Endothelial cell of umbilical vein (primary cell): ENCODE measurements at places on chromosomes 7 and 10. TPM values are rescaled to one million over a fixed set of nuclear protein-coding genes. Genes with fewer than 3 reads are reported as not detected.

Gene ZNF239
- total RNA-seq = 0.44 and 0.51 TPM in 2 replicates

Gene SPAM1
- not detected in 2 replicates for total RNA-seq

Gene NPTX2
- total RNA-seq = 0.42 and 0.53 TPM in 2 replicates

Gene DLX5
- total RNA-seq = not detected in 2 replicates

Gene NPSR1
- not detected in 2 replicates for total RNA-seq

Gene FAM25C
- not detected in 2 replicates for total RNA-seq

Gene AZGP1
- total RNA-seq = not detected in 2 replicates

GRCh38 chr7:23165316-23165715, 16.5 kb upstream of the NUP42 start:
- no peaks in the 10 kb centered on the region for H3K27me3 ChIP-seq
- peaks cover 12% of the 10 kb centered on the region for H3K4me1 ChIP-seq
- no peaks in the 10 kb centered on the region for H3K36me3 ChIP-seq
- no peak overlapping the region for H3K4me3 ChIP-seq
- DNase-seq = no peak

- H3K36me3 ChIP-seq = no peaks in the 10 kb centered on the region
- no peaks in the 10 kb centered on the region for H3K27me3 ChIP-seq
These were observed 84.7 kb upstream of the C1QL3 start for GRCh38 chr10:16606421-16606820.

DNA sequence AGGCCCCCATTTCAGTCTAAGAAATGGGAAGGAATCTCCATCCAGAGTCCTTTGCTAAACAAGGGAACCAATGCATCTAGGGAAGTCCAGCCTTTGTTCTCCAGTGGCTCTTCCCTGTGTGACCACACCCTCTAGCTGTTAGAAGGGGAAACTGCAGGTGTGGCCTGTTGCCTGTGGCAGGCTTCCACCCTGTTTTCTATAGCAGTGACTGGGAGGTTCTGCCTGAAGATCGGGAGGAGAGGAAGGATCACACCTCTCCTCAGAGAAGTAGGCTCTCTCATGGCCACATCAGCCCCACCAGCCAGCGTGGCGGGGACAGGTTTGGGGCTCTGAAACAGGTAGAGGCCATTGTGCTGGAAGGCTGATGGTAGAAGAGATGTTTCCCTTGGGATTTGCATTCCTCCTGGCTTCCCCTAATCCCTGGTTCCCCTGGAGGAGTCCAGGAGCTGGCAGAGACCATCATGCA, 47.7 kb upstream of the TRIM8 start:
- H3K4me1 ChIP-seq = peaks cover 64% of the 10 kb centered on the region
- H3K27me3 ChIP-seq = no peaks in the 10 kb centered on the region
- no peaks in the 10 kb centered on the region for H3K36me3 ChIP-seq
- peak overlapping the region; percentile 92 for H3K27ac ChIP-seq
- DNase-seq = peak; percentile 74

DNA sequence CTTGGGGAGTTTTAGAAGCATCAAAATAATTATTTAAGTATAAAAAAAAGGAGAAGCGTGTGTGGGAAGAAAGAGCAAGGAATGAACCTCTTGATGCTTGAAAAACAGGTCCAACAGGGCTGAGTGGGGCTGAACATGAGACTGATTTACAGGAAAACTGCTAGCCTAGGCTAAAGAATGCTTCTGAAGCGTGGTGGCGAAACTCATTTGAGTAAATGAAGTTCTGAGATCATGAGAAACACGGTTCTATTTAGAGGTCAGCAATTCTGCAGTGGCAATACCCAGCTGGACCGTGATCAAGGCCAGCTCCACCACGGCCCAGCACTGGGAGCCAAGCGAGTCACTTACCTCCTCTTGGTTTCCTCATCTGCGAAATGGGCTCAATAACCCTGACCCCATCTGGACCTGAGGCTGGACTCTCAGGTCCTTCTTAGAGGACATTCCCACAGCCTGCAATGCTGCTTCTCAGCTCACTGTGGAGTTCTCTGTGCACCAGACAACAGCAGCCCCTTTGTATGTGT, 140.1 kb upstream of the ADAM12 start:
- H3K4me1 ChIP-seq = no peaks in the 10 kb centered on the region
- DNase-seq = no peak
- H3K27me3 ChIP-seq = no peaks in the 10 kb centered on the region
- no peak overlapping the region for H3K27ac ChIP-seq
- H3K4me3 ChIP-seq = no peak overlapping the region

GRCh38 chr10:121185816-121186455, 334.8 kb downstream of the WDR11 start:
- no peak for DNase-seq
- no peak overlapping the region for H3K27ac ChIP-seq
- no peaks in the 10 kb centered on the region for H3K27me3 ChIP-seq
- no peaks in the 10 kb centered on the region for H3K4me1 ChIP-seq
- no peaks in the 10 kb centered on the region for H3K36me3 ChIP-seq

DNA sequence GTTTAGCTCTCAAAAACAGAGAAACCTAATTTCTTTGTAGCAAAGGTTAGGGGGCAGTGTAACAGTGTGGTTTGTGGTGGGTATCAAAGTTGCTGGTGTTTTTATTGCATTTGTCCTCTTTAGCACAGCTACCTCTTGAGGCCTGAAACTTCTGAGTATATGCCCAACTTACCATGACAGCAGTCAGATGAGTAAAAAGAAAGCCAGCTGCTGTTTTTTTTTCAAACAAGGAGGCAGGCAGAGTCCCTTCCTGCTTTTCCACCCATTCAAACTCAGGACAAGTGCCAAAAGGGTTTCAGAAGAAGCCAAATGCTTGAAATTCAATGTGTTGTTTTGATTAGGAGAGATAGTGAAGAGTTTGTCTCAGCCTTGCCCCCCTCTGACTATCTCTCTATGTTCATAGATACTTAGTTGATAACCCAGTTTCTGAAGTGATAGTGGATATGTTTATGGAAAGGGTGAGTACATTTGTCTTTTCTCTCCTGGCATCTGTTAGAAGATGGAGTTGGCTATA, 23.1 kb downstream of the GBF1 start:
- H3K27me3 ChIP-seq = no peaks in the 10 kb centered on the region
- H3K4me1 ChIP-seq = peaks cover 7% of the 10 kb centered on the region
- H3K36me3 ChIP-seq = peaks cover 2% of the 10 kb centered on the region
- no peak overlapping the region for H3K4me3 ChIP-seq

DNA sequence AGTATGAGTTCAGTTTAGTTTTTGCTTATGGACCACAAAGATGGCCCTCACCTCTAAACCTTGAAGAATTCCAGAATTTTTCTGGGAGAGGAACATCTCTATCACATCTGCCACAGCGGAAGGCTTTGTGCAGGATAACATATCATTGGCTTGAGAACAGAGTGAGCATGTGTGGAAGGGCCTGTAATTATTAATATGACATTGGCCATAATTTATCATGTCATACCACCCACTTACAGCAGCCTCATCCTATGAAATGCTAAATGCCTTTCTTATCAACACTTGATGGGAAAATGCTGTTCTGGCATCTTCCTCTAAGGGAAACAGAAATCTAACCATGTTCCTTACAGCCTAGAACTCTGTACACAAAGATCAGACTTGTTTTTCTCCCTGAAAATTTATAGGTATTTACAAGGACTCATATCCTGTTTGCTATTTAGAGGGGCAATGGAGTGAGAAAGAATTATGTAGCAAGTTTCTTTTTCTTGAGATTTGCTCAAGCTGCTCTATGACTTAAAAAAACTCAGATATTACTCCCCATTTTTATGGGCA, 817.3 kb downstream of the LRMDA start:
- no peak overlapping the region for H3K27ac ChIP-seq
- H3K4me3 ChIP-seq = no peak overlapping the region
- no peaks in the 10 kb centered on the region for H3K36me3 ChIP-seq

DNA sequence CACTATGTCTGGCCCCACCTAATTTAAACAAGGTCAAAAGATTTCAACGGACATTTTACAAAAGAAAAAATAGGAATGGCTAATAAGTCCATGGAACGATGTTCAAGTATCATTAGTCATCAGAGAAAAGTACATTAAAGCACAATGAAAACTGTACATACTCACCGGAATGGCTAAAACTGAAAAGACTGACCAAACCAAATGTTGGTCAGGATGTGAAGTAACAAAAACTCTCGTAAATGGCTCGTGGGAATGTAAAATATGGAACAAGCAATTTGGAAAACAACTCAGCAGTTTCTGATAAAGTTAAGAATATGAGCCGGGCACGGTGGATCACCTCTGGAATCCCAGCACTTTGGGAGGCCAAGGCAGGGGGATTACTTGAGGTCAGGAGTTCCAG, 65.7 kb upstream of the PARD3 start:
- no peaks in the 10 kb centered on the region for H3K4me1 ChIP-seq
- H3K27me3 ChIP-seq = peaks cover 6% of the 10 kb centered on the region
- H3K4me3 ChIP-seq = no peak overlapping the region
- no peaks in the 10 kb centered on the region for H3K36me3 ChIP-seq
- H3K27ac ChIP-seq = no peak overlapping the region

- no peak overlapping the region for H3K27ac ChIP-seq
- DNase-seq = no peak
- H3K4me3 ChIP-seq = no peak overlapping the region
- H3K27me3 ChIP-seq = no peaks in the 10 kb centered on the region
- H3K4me1 ChIP-seq = no peaks in the 10 kb centered on the region
- H3K36me3 ChIP-seq = no peaks in the 10 kb centered on the region
These were observed 39.9 kb upstream of the NRBF2 start for GRCh38 chr10:63093227-63093626.

- H3K36me3 ChIP-seq = no peaks in the 10 kb centered on the region
- no peaks in the 10 kb centered on the region for H3K4me1 ChIP-seq
- no peak overlapping the region for H3K27ac ChIP-seq
- no peak overlapping the region for H3K4me3 ChIP-seq
- DNase-seq = no peak
These were observed 89.4 kb downstream of the PARP12 start for GRCh38 chr7:139973101-139974050.

DNA sequence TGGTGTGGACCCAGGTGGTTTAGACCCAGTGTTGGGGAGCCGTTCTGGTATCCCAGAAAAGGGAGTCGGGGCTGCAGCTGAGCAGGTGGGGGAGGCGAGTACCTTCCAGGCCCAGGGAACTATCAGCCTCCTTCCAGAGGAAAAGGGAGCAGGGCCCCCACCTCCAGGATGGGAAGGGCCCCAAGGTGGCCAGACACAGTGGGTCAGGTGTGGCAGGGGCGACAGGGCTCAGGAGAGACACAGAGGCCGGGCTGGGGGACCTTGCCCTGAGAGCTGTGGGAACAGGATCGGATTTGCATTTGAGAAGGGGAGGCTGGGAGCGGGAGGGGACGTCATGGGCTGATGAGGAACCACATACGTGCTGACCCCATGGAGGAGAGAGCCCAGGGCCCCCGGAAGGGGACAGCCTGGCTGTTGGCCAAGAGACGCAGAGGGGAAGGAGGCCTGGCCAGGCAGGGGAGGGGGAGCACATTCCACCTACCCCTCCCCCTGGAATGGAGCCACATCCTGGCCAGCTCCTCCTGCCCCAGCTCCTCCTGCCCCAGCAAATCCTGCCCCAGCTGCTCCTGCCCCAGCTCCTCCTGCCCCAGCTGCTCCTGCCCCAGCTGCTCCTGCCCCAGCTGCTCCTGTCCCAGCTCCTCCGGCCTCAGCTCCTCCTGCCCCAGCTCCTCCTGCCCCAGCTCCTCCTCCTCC, 9.7 kb upstream of the TTYH3 start:
- no peak overlapping the region for H3K4me3 ChIP-seq
- H3K27ac ChIP-seq = no peak overlapping the region
- H3K4me1 ChIP-seq = peaks cover 20% of the 10 kb centered on the region

- no peak overlapping the region for H3K4me3 ChIP-seq
- peak; percentile 95 for DNase-seq
- H3K27me3 ChIP-seq = no peaks in the 10 kb centered on the region
- no peaks in the 10 kb centered on the region for H3K36me3 ChIP-seq
These were observed 18.5 kb upstream of the SERPINE1 start for GRCh38 chr7:101108330-101108857.

DNA sequence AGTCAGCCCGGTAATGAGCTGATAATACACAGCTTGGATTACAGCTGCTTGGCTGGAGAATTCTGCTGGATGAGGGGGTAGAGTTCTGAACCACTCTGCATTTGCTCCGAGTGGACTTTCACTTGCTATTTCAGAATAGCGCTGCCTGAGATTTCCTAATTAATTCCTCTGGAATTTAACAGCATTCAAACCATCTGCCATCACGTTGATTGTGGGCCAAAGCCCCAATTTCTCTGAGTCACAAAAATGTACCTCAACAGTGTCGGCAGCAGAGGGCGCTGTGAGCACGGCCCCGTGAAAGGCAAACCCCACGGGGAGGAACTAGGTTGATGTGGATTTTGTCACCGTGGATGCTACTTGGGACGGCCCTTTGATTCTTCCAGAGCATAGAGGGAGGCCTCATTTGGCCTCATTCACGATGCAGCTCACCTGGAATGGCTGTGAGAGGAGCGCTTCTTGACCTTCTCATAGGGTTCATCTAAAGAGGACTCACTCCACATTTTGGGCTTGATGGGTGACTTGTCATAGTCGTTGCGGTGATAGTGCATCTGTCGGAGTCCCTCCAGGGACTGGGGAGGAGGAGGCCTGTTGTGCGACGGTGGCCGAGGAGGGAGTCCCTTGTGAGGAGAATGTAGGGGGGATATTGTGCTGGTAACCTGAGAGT, 73.3 kb downstream of the PRPF18 start:
- H3K27me3 ChIP-seq = no peaks in the 10 kb centered on the region
- peak overlapping the region; percentile 16 for H3K27ac ChIP-seq
- no peak overlapping the region for H3K4me3 ChIP-seq
- H3K4me1 ChIP-seq = peaks cover 13% of the 10 kb centered on the region
- DNase-seq = peak; percentile 59

DNA sequence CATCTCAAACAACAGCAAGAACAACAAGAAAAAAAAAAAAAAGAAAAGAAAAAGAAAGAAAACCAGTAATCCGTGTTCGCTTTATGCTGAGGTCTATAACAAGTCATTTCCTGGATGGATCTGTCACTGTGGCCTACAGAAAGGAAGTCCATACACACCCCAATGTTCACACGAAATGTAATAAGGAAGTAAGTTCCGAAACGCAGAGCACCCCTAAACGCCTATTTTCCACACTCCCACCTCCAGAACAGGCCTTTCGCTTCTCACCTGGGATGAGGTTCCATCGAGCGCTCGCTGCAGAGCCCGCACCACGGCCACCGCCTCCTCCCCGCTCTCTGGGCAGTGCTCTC, 735 bp downstream of the ZNF394 start:
- peaks cover 16% of the 10 kb centered on the region for H3K4me1 ChIP-seq
- H3K36me3 ChIP-seq = peaks cover 8% of the 10 kb centered on the region
- H3K4me3 ChIP-seq = peak overlapping the region; percentile 79
- H3K27me3 ChIP-seq = no peaks in the 10 kb centered on the region

DNA sequence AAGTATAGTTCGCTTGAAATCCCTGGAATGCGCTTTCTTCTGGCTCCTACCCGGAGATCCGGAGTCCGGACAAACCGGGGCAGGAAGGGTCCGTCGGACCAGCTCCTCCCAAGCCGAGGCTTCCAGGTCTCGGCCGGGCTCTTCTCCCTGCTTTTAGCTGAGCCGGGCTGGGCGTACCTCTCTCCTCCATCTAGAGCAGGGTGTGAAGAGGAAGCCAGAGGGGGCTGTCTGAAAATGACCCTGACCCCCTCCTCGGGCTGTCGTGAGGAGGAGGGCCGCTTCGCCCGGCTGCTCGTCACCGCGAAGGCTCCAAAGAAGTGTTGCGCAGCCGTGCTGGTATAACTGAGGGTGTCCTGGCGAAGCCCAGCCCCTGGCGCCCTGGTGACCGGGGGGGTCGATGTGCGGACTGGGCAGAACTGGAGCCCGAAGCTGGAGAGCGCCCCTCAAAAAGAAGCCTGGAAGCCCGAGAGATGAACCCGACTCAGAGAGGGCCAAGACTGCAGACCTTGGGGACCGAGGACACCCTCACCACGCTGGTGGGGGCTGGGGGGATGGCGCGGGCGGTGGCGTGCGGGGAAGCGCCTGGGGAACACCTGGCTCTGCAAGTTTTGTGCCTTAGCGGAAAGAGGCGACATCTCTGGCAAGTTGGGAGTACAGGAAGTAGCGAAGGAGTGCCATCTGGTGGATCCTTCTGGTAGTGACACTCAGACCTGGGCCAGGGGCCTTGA, 5.7 kb downstream of the KAZALD1 start:
- peaks cover 1% of the 10 kb centered on the region for H3K27me3 ChIP-seq
- peak; percentile 85 for DNase-seq
- peaks cover 27% of the 10 kb centered on the region for H3K4me1 ChIP-seq
- peak overlapping the region; percentile 60 for H3K4me3 ChIP-seq
